SJSA1 (cell line): ENCODE measurements at places on chromosomes 7 and 10. TPM values are rescaled to one million over a fixed set of nuclear protein-coding genes. Genes with fewer than 3 reads are reported as not detected.
A peak's percentile ranks its signal among the peaks of the same experiment; 100 is the strongest.

Gene IKZF1
- not detected in 2 replicates for total RNA-seq

Gene NRBF2
- total RNA-seq: 12.0 and 25.7 TPM in 2 replicates

Gene TNPO3
- total RNA-seq: 45.5 and 61.5 TPM in 2 replicates

Gene SCIN
- 0.37 and 0.56 TPM in 2 replicates for total RNA-seq

Gene NPY
- total RNA-seq: not detected in 2 replicates

Gene FAM24A
- total RNA-seq: not detected in 2 replicates

Gene PNLIPRP3
- total RNA-seq: not detected in 2 replicates

Gene AGK
- 54.2 and 77.9 TPM in 2 replicates for total RNA-seq

Gene SP8
- not detected in 2 replicates for total RNA-seq

Gene WDFY4
- total RNA-seq: 0.16 TPM in 1 of 2 replicates, not detected in the other

Gene BLNK
- not detected in 2 replicates for total RNA-seq

Gene HTR7
- total RNA-seq: 0.88 and 1.8 TPM in 2 replicates

Gene PTN
- 56.7 and 70.6 TPM in 2 replicates for total RNA-seq

- DNase-seq: no peak
These were observed 44.0 kb upstream of the CRTAC1 start for GRCh38 chr10:98074315-98074911.

GRCh38 chr7:92402920-92403759 lies 44.1 kb upstream of the GATAD1 start:
- no peak for DNase-seq

DNA sequence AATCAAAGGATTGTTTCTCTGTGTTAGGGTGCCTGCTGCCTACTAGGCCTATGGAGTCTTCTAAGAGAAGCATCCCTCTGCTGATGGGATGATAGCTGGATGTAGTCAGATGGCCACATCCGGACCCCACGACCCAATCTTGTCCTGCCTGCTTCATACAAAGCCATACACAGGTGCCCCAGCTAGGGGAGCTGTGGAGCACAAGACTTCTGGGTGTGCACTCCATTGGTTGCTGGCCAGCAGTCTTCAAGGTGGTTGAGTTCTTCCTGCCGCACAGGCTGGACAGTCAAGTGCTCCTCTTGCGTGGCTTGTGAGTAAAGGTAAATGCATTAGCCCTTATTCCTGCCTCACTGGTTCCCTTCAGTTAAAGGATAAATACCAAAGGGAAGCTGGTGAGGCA lies 120.2 kb downstream of the TEX36 start:
- no peak for DNase-seq

- no peak for DNase-seq
These were observed 29.4 kb downstream of the CPA1 start for GRCh38 chr7:130409712-130410072.

- no peak for DNase-seq
These were observed 82.6 kb downstream of the DNMBP start for GRCh38 chr10:99926925-99927720.

GRCh38 chr7:39394105-39394680 lies 172.0 kb upstream of the YAE1 start:
- DNase-seq: no peak

DNA sequence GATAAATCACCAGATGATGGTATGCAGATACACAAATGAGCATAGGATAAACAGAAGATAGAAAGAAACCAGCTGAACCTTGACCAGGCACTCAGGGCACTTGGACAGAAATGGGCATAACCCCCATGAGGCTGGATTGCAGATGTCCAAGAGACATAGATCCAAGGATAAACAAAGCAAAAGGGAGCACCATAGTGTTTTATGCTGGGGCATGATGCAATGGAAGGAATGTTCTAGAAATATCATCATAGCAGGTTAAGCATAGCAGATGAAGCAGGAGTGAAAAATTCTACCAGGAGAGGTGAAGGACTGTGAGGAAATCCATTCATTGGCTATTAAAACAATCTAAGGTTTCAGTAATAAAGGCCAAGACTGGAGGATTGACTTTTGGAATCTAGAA lies 70.5 kb upstream of the TES start:
- no peak for DNase-seq

DNA sequence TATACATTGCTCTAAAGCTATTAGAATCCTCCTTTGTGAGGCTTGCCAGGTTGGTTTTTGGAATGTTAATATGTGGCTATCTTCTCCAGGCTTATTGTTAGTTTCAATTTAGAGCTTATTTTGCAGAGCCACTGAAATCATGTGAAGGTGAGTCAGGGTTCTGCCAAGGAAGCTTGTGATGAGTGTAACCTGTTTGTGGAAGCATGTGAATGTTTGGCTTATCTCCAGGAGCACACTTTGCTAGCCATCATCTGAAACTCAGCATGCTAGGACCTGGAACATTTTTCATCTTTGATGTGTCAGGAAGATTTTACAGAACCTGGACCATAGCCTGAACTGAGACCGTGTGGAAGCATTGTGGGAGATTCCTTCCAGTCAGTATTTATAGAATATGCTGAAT lies 197.3 kb downstream of the PPP1R9A start:
- DNase-seq: no peak

GRCh38 chr7:44973610-44974401 lies 5.0 kb downstream of the MYO1G start:
- peak; percentile 36 for DNase-seq

DNA sequence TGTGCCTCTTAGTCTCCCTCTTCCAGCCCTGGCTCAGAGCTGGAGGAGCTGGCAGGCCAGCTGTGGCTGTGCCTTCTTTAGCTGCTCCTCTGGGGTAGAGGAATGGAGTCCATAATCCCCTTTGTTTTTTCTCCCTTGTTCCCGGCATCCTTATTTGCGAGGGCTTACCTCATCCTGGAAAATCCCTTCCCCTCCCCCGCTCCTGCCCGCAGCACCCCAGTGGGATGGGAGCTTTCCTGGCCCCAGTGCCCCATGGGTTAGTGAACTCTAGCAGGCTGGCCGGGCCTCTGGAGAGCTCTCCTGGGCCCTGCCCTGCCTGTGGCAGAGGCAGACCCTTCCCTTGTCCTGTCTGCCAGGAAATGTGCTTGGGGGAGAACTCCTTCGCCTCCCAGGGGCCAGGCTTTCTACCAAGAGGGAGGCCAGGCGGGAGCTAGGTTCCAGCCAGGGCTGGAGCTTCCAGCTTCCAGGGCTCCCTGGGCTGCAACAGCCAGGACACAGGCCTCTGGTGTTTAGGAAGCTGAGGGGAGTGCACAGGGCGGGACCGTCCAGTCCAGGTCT lies 16.5 kb upstream of the TRIM8 start:
- DNase-seq: peak; percentile 93

- DNase-seq: no peak
These were observed 283.7 kb upstream of the NRP1 start for GRCh38 chr10:33618196-33618595.

GRCh38 chr10:76946270-76946669 lies 691.3 kb downstream of the KCNMA1 start:
- DNase-seq: no peak

DNA sequence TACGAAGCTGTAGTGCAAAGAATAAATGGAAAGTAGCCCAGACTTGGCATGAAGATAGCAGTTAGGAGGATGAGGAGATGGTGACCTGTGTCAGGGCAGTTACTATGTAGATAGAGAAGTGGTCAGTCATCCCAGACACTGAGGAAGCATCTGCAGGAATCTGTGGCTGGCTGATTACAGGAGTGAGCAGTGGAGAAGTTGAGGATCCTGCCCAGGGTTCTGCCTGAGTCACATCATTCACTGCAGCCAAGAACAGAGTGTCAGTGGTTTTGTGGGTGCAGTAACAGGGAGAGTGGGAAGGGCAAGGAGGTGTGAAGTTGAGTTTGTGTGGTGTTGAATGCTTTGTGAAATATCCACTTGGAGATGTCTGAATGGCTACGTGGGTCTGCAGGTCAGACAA lies 676.4 kb upstream of the NRP1 start:
- DNase-seq: no peak

GRCh38 chr7:130288168-130288567 lies 4.8 kb upstream of the CPA4 start:
- no peak for DNase-seq

DNA sequence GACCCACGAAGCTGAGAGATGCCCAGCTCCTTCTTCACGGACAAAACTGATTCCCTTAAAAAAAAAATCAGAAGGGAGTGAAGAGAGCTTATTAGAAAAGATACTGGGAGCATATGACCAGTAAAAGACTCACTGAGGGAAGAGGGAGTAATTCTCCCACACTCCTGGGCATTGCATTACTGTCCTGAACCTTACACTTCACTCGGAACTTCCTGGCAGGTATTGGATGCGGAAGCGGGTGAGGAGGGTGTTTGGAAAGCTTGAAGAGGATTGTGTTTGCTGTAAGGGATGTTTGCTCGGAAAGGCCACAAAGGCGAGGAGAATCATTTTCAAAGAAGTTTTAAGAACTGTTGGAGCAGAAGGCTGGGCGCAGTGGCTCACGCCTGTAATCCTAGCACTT lies 375 bp downstream of the HKDC1 start:
- DNase-seq: no peak

GRCh38 chr10:74963549-74963948 lies 137.1 kb downstream of the KAT6B start:
- no peak for DNase-seq

DNA sequence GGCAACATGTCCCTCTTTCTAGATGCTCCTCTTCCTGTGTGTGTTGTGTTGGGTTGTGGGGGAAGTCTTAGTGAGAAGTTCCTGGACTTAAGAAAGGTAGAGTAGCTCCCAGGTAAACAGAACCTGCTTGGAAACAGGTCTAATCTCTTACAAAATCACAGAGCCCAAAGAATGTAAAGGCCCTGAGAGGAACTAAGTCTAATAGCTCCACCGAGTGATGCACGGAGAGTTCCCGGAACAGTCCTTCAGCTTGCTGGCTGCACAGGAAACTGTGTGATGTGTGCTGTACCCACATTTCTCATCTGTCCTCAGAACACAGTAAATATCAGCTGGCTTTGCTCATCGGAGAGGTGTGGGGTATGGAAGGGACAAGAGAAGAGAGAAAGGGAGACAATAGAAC lies 182.6 kb upstream of the LYZL1 start:
- no peak for DNase-seq

DNA sequence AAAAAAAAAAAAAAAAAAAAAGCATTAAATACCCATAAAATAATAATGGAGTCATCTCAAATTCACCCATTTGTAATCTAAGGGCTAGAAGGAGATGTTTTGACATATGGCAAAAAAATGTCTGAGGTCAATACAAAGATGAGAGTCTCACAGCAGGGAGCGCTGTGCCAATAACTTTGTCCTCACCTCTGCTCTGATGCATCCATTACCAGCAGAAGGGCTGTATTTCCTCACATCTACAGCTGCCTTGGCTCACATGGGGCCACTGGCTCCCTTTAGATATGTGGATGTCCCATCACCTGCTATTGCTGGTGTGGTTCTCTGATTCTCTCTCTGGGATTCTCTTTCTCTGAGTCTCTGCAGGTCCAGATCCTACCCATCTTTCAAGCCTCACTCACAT lies 90.3 kb upstream of the FAM133B start:
- no peak for DNase-seq

DNA sequence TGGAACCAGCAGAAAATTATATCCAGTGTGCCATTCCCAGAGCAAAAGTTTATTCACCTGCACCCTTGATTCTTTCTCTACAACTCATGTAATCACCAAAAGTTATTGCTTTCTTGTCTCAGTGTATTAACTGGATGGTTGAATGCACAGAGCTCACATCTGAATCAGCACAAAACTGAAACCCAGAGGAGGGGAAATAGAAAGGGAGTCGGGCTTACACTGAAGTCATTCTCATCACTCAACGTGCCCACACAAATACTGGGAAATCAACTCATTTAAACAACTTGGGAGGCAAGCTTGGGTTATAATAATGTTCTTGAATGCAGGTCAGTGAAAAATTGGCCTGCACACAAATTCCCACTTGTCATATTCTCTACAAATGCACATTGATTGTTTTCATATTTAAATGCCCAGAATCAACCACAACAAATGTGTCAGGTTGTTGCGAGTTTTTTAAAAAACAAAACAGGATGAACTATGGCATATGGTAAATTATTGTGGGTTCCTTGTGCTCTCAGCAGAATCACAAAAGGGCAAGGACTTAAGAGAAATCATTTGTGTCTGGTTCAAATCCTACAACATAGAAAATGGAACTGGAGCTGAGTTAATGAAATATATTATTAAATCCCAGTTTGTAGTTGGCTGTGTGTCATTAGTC lies 125.9 kb upstream of the NOBOX start:
- DNase-seq: no peak

DNA sequence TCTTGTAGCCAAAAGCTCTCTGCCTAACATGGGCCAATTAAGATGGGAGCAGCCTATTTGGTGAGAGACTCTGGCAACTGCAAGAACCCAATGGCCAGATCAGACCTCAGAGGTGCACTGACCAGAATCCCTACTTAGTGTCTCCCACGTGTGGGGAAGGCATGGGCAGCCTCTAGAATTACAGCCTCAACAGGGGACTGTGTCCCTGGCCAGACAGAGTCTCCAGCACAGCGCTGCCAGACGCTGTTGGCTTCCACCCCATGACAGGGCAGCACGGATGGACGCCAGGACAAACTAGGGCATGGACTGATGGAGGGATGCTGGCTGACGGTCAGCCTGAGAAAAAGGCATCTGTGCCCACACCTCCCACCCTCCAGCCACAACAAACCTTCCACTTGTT lies 729.3 kb upstream of the AUTS2 start:
- no peak for DNase-seq

DNA sequence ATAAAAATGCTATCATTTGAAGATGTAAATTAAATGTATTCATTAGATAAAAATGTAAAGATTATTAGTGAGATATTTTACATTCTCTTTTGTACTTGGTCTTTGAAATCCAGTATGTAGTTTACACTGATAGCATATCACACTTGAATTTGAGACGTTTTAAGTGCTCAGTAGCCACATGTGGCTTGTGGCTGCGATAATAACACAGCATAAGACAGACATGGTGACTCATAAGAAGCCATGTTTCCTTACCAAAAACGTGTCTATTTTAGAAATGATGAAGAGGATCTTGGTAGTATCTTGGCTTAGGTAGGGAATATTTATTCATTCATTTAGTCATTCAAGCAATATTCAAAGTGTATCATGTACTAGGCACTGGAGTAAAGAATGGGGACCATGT lies 149.3 kb downstream of the POU6F2 start:
- DNase-seq: no peak
